SK-N-DZ (cell line): ENCODE measurements at places on chromosomes 7 and 10.

DNA sequence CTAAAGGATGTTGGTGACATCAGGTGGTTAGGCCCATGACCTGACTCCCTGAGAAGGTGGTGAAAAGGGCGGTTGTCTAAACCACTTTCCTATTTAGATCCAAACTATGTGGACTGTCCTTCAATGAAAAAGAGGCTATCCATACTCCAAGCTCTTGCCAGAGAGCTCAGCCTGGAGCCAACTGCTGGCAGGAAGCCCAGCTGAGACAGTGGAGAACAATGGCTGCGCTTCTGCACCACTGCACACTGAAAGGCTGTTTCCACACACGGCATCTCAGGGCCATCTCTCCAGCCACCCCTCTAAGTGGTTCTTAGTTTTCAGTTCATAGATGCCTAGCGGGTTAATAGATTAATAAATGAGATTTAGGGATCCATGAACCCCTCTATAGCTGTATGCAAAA is 488.8 kb upstream of the ZMIZ1 start:
- no peak for DNase-seq

- DNase-seq, result no peak
These were observed 221.6 kb upstream of the NRP1 start for GRCh38 chr10:33556103-33556502.

DNA sequence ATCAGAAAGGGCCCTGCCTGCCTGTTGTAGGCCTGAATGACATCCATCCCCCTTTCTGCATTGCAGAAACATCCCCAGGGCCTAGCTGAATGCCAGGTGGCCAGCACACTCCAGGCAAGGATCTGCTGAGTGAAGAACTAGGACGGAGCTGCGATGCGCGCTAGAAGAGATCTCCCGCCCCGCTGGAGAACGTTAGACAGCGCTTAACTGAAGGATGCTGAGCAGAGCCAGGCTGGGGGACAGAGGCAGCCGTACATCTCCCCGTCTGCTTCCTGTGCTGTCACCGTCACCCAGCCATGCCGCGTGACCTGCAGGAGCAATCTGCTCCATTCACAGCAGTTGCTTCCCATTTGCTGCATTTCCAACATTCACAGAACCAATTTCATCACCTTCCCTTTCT is 73.3 kb downstream of the FAM53B start:
- peak; percentile 29 for DNase-seq

DNA sequence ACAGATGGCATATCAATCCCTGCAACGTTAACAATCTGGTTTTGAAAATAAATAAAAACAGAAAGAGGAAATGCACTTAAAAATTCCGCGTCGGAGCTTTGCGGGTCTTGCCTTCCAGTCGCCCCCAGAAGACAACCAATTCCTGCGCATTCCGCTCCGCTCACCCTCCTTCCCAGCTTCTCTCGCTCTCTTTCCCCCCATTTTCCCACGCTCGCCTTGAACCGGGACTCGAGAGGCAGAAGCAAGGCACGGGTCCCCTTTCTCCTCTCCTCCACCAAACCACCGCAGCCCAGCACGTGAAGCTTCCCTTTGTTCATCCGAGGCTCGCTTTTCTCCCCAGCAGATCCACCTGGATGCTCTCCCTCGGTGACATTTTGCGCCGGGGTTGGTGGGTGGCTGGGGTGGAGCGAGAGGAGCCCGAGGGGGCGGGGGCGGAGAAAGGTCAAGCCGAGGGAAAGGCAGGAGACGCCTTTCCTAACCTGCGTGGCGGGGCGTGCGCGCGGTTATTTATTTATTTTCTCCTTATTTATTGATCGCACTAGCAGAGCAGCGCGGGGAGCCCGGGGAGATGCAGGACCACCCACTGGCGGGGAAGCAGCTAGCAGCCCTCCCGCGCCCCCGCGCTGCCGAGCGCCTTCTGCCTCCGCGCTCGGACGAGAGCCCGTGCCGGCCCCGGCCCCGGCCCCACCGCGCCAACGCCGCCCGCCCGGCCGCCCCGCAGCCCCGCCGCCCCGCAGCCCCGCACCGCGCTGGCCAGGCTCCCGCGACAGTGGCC is at the start of gene KCND2:
Gene KCND2 (plus strand): TSS at position 475 of the 775 bp plus-strand sequence.
- DNase-seq, result peak; percentile 62
